Brain (organoid and tissue), 16 donors: ENCODE measurements at places on chromosomes 16 and 17.

GRCh38 chr17:80426671-80427326 is 11.8 kb downstream of the ENDOV start:
- peak; percentile 90 for DNase-seq

GRCh38 chr16:86880316-86881117 is 302.2 kb downstream of the FOXL1 start:
- DNase-seq = no peak

- DNase-seq = no peak
These were observed 9.2 kb downstream of the TBC1D16 start for GRCh38 chr17:80026359-80027042.

DNA sequence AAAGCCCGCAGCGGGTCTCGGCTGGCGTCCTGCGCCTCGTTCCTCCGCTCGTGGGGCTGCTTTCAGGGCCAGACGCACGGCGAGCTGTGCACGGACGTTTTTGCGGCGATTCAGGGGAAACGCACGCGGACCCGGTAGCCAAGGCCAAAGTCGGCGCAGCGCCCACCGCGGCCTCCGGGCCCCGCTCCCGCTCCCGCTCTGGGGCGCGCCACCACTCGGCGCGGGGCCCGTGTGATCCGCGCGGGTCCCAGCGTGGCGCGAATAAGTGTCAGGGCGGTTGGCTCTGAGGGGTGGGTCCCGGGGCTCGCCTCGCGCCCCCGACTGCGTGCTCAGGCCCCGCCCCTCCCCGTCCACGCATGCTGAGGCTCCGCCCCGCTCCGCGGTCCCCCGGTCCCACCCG is 694 bp upstream of the TBCD start:
- DNase-seq = no peak

DNA sequence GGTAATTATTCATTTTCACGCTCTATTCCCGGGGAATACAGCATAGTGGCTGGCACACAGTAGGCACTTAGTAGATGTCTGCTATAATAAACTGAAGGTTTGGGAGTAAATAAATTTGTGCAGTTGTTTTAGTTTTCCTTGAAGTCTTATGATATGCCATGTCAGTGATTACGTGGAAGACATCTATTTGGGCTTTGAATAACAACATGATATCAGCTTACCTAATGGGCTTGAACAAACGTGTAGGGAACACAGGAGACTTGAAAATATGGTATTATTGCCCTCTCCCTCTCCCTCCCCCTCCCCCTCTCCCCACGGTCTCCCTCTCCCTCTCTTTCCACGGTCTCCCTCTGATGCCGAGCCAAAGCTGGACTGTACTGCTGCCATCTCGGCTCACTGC is 36.3 kb upstream of the NETO2 start:
- no peak for DNase-seq

GRCh38 chr16:84062734-84063640 is 20.4 kb upstream of the SLC38A8 start:
- DNase-seq = peak; percentile 80

DNA sequence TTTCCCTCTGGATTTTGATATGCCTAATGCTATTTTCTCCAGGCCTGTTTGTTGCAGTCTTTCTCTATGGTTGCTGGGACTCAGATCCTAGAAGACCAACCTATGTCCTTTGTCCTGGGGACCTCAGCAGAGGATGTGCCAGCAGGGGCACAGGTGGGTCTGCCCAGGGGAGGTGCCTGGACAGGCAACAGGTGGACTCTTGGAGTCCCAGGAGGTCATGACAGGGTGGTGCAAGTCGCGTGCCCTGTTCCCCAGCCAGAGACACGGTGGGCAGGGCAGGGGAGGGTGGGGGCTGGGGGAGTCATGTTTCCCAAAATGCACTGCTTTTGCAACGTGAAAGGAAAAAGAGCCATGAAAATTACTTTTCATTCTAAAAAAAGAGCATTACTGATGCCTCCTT is 26.3 kb upstream of the PLLP start:
- DNase-seq = no peak

GRCh38 chr16:67857547-67858233 is 10.2 kb upstream of the CENPT start:
- DNase-seq = no peak

DNA sequence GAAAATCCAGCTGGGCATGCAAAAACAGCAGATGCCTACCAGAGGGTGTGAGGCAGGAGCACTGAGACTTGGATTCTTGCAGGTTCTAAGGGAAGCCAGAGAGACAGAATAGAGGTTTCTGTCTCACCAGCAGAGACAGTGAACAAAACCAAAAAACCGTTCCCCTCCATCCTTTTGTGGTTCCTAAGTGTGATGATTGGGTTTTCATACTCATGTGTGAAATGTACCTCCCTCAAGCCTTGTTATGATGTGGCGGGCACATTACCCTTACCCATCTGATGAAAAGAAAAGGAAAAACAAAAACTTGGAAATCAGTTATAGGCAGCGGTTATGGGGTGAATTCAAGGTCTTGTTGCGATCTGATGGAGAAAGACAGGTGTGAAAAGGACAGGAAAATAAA is 172.6 kb upstream of the CDH13 start:
- no peak for DNase-seq

- DNase-seq = no peak
These were observed 1.6 kb upstream of the FBXL20 start for GRCh38 chr17:39402890-39403605.

- no peak for DNase-seq
These were observed 31.8 kb upstream of the AXIN2 start for GRCh38 chr17:65593092-65593854.
